ENCODE measurements at places on chromosomes 16 and 17. TPM values are rescaled to one million over a fixed set of nuclear protein-coding genes. Genes with fewer than 3 reads are reported as not detected.

GRCh38 chr17:20256144-20256543 is 211.2 kb downstream of the LGALS9B start:
- H3K27ac ChIP-seq: no peak overlapping the region
- H3K4me3 ChIP-seq: no peak overlapping the region
- no peaks in the 10 kb centered on the region for H3K27me3 ChIP-seq
- H3K36me3 ChIP-seq: peaks cover 7% of the 10 kb centered on the region
- DNase-seq: peak; percentile 90

DNA sequence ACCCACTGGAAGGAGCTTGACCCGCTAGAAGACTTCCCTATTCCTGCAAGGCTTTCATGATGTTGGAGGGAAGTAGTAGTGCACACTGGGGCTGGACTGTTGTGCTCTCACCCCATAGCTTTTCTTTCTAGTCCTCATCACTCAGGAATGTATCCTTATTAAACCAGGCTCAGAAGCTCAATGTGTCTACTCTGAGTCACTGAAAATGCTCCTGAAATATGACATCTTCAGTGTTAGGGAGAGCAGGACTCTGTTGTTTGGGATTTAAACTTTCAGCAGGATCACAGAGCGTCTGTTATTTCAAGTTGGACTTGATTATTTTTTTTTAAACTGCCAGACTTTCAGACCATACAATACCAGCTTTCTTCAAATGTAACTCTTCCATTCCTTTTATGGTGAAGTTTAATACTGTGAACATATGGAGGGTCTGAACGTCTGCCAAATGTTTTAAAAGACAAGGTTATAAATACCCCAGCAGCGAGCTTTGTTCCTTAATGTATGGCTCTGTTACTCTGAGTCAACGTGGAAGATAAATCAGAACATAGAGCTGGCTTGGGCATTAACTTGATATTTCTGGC is 257.5 kb downstream of the CDH11 start:
- peak overlapping the region; percentile 91 for H3K27ac ChIP-seq
- no peaks in the 10 kb centered on the region for H3K36me3 ChIP-seq
- H3K27me3 ChIP-seq: no peaks in the 10 kb centered on the region
- H3K4me3 ChIP-seq: peak overlapping the region; percentile 3
- H3K4me1 ChIP-seq: peaks cover 32% of the 10 kb centered on the region

GRCh38 chr16:47492428-47493377 is 31.6 kb downstream of the PHKB start:
- no peak overlapping the region for H3K4me3 ChIP-seq
- no peaks in the 10 kb centered on the region for H3K36me3 ChIP-seq
- H3K27me3 ChIP-seq: no peaks in the 10 kb centered on the region
- H3K27ac ChIP-seq: no peak overlapping the region
- H3K4me1 ChIP-seq: no peaks in the 10 kb centered on the region
- no peak for DNase-seq

DNA sequence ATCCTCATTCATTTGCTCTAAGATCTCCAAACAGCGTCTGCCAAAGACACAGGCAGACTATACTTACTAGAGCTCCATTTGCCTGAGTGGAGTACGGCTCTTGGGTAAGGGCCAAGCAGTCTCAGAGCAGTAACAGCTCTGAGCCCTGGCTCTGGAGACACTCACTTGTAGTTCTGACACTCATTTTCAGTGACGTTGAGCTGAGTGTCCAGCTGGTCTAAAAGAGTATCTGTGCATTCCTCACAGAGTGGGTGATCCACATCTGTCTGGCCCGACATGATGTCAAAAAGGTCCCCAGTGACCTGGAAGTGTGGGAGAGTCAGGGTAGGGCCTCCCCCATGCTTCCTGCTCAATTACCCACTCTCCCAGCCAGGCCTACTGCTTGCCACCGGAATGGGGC is 5.7 kb downstream of the BECN1 start:
- no peak overlapping the region for H3K4me3 ChIP-seq
- H3K27ac ChIP-seq: no peak overlapping the region
- H3K4me1 ChIP-seq: no peaks in the 10 kb centered on the region
- H3K36me3 ChIP-seq: peaks cover 55% of the 10 kb centered on the region
- no peak for DNase-seq

GRCh38 chr16:31519759-31520431 is 7.8 kb upstream of the AHSP start:
- H3K27me3 ChIP-seq: no peaks in the 10 kb centered on the region
- H3K4me3 ChIP-seq: no peak overlapping the region
- no peak for DNase-seq

DNA sequence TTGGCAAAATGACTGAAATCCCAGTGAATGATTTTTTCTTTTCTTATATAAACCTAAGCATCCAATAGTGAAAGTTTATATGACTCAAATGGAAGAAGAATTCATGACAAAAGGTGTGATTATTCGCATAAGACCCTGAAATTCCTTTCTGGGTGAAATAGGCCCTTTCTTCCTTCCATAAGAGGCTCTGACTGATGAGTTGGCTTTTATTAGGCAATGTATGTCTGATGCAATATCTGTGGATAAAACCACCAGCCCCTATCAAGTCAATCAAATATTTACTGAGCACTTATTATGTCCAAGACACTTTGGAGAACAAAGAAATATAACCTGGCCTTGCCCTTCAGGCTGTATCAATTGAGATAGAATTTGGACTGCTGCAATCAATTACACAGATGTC is 316.6 kb downstream of the CDH13 start:
- H3K4me1 ChIP-seq: peaks cover 7% of the 10 kb centered on the region
- DNase-seq: no peak
- no peaks in the 10 kb centered on the region for H3K36me3 ChIP-seq
- no peak overlapping the region for H3K27ac ChIP-seq

GRCh38 chr16:67877064-67877463 is 4.2 kb downstream of the EDC4 start:
- DNase-seq: no peak
- H3K4me1 ChIP-seq: peaks cover 2% of the 10 kb centered on the region
- H3K4me3 ChIP-seq: no peak overlapping the region
- peaks cover 9% of the 10 kb centered on the region for H3K36me3 ChIP-seq
- H3K27ac ChIP-seq: no peak overlapping the region
- no peaks in the 10 kb centered on the region for H3K27me3 ChIP-seq

- no peaks in the 10 kb centered on the region for H3K4me1 ChIP-seq
- H3K27me3 ChIP-seq: no peaks in the 10 kb centered on the region
- no peak overlapping the region for H3K27ac ChIP-seq
- no peak overlapping the region for H3K4me3 ChIP-seq
- no peak for DNase-seq
- H3K36me3 ChIP-seq: peaks cover 2% of the 10 kb centered on the region
Observed at GRCh38 chr16:4075534-4075933, 40.7 kb downstream of the ADCY9 start.

ASGR1 gene
- 0.84 TPM for total RNA-seq

KIF18B gene
- total RNA-seq: 36.3 TPM

HERPUD1 gene
- total RNA-seq: 69.5 TPM

All from SJCRH30 (cell line).